ENCODE measurements at places on chromosomes 2 and 18. TPM values are rescaled to one million over a fixed set of nuclear protein-coding genes. Genes with fewer than 3 reads are reported as not detected.
A peak's percentile ranks its signal among the peaks of the same experiment; 100 is the strongest.

- peak overlapping the region; percentile 96 for H3K4me3 ChIP-seq
- peak overlapping the region; percentile 94 for H3K27ac ChIP-seq
- H3K4me1 ChIP-seq: peaks cover 73% of the 10 kb centered on the region
- peaks cover 11% of the 10 kb centered on the region for H3K27me3 ChIP-seq
- no peak for DNase-seq
Observed at GRCh38 chr2:42050703-42051542, 3.1 kb downstream of the PKDCC start.

DNA sequence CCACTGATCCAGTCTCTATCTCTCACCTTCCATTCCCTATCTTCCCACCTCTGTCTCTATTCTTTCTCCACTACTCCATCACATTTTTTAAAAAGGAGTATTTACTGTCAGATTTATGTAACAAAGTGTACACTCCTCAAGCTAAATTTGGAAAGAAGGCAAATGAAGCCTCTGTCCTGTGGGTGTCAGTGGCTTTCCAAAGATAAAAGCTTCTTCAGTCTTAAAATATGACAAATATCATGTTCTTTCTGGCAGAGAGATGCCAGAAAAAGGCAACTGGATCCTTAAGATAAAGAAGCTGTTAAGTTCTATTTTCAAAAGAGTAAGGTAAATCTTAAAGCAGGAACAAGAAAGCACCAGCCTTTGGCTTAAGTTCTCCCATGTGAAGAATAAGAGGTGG lies 7.1 kb downstream of the DUSP11 start:
- no peaks in the 10 kb centered on the region for H3K4me1 ChIP-seq
- H3K27ac ChIP-seq: no peak overlapping the region
- H3K27me3 ChIP-seq: no peaks in the 10 kb centered on the region
- no peak for DNase-seq
- H3K4me3 ChIP-seq: no peak overlapping the region
- H3K36me3 ChIP-seq: peaks cover 23% of the 10 kb centered on the region

DNA sequence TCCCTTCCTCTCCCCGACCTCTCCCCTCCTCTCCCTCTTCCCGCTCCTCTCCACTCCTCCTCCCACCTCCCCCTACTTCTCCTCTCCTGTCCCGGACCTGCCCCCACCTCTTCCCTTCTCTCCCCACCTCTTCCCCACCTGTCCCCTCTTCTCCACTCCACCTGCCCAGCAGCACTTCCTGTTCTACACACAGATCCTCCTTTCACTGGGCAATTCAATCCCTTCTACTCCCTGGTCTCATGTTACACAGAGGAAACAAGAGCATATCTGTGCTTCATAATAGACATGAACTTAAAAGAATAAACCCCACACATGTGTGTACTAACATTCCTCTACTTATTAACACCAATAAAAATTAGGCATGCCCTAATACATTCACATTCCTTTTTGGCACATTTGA lies 34.8 kb downstream of the TIMM21 start:
- no peak overlapping the region for H3K4me3 ChIP-seq
- no peak for DNase-seq
- no peaks in the 10 kb centered on the region for H3K36me3 ChIP-seq
- peaks cover 27% of the 10 kb centered on the region for H3K27me3 ChIP-seq
- no peaks in the 10 kb centered on the region for H3K4me1 ChIP-seq

- no peak overlapping the region for H3K27ac ChIP-seq
- H3K36me3 ChIP-seq: peaks cover 3% of the 10 kb centered on the region
- DNase-seq: no peak
- peaks cover 75% of the 10 kb centered on the region for H3K27me3 ChIP-seq
- peak overlapping the region; percentile 88 for H3K4me3 ChIP-seq
- H3K4me1 ChIP-seq: peaks cover 39% of the 10 kb centered on the region
Observed at GRCh38 chr2:236164925-236165841, 3.0 kb downstream of the GBX2 start.

DNA sequence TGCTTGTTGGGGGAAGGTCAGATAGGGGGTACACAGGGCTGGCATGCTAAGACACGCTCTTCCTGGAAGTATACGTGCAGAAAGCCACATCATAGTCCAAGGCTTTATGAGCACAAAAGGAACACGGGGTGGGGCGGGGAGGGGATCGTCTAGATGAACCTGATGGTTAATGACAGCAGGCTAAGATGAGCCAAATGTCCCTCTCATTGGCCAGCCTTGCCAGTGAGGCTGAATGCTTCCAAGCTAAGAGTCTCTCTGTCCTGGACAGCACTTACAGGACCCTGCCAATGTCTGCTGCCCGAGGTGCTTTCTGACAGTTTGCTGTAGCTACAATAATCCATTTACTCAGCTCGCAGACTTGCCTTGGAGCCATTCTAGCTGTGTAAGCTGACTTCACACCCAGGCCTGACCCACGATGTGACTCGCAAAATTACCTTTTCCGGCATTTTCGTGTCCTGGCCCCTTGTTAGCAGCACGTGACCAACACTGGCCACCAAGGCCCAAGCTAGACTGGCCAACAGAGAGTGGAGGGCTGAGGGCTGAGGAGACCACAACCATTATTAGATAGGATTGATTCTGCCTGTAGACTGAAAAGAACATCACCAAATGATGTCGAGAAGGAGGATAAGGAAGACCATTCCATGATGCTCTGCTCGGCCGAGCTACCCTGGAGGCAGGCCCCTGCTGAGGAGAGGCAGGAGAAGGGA lies 84.2 kb downstream of the MALT1 start:
- no peaks in the 10 kb centered on the region for H3K27me3 ChIP-seq
- no peak overlapping the region for H3K27ac ChIP-seq
- peaks cover 3% of the 10 kb centered on the region for H3K36me3 ChIP-seq
- H3K4me1 ChIP-seq: peaks cover 10% of the 10 kb centered on the region

GRCh38 chr18:73733806-73734314 lies 413.8 kb downstream of the FBXO15 start:
- no peak overlapping the region for H3K4me3 ChIP-seq
- DNase-seq: no peak
- H3K4me1 ChIP-seq: no peaks in the 10 kb centered on the region
- H3K36me3 ChIP-seq: peaks cover 4% of the 10 kb centered on the region
- H3K27ac ChIP-seq: no peak overlapping the region

DNA sequence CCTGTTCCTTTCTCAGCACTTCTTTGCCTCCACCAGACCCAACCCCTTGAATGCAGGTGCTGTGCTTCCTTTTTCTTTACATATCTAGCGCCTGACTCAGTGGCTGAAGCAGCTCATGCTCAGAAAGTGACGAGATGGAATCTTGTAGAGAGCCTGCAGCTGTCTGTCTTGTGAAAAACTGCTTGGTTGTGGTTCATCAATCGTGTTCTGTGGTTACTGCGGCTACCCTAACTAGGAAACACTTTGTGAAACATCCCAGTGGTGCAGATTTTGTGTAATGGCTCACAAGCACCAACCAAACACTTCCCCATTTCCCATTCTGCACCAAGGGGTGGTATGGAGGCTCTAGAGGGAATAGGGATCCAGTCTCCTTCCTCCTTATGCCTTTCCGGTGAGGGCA lies 307.2 kb upstream of the MMADHC start:
- H3K27me3 ChIP-seq: no peaks in the 10 kb centered on the region
- no peaks in the 10 kb centered on the region for H3K4me1 ChIP-seq
- no peaks in the 10 kb centered on the region for H3K36me3 ChIP-seq

DNA sequence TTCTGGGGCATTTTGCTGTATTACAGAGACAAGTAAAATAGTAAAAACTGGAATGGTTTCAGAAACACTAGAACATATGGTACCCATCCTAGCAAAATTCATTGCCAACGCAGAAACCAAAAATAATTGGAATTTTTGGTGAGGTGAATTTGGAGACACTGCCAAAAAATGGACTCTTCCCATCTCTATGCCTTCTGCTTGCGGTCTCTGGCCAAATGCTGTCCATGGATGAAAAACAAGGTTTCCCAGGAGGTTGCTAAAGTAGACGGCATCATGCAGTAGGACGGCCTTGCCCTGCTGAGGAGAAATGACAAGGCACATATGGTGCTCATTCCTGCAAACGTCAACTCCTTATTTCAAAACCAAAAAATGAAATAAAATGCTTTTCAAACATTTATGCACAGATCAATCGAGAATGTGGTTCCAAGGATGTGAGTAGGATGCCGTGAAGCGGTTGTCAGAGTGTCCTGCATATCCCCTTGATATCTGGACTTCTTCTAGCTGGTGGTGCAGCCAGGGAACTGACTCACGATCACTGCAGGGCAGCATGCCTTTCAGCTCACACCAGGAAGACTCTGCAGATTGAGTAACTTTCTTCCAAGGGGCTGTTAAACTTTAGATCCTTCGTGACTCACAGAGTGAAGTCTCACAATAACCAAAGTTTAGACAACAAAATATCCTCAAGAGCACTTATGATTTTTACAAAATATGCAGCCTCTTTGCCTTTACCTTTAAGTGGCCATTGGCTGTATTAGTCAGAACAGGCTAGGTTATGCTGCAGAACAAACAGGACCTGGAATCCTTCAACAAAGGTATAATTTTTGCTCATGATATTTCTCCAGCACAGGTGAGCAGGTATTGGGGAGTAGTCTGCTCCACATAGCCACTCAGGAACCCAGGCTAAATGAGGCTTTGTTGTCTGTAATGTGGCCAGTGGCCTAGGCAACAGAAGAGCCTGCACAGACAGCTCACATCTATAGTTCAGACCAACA lies 149.4 kb upstream of the NDUFV2 start:
- no peak overlapping the region for H3K27ac ChIP-seq
- H3K4me3 ChIP-seq: no peak overlapping the region
- H3K36me3 ChIP-seq: no peaks in the 10 kb centered on the region
- no peak for DNase-seq
- H3K4me1 ChIP-seq: peaks cover 21% of the 10 kb centered on the region

DNA sequence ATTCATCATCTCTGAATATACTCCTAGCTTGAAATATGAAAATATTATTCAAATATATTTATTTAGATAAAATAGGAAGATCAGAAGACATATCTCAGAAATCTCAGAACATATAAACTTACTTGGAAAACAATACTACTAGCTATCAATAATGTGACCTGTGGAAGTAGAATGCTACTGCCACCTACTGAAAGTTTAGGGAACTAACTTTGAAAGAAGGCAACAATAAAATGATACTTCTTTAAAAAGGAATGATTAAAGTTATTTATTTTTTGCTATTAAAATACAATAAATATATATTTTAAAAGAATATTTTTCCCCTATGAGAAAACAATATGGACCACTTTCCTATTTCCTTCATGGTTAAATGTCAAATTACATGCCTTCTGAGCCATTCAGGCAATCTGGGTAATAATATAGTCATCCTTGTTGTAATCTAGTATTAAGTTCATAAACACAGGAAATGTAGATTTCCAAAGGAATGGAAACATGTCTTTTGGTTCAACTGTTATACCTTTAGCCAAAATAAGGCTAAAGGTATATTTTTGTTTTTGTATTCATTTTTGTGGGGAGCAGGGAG lies 26.0 kb downstream of the ACADL start:
- no peak overlapping the region for H3K27ac ChIP-seq
- H3K36me3 ChIP-seq: no peaks in the 10 kb centered on the region
- DNase-seq: no peak
- no peak overlapping the region for H3K4me3 ChIP-seq
- no peaks in the 10 kb centered on the region for H3K4me1 ChIP-seq
- peaks cover 19% of the 10 kb centered on the region for H3K27me3 ChIP-seq

GRCh38 chr2:3241971-3242746 lies 135.5 kb downstream of the EIPR1 start:
- H3K27ac ChIP-seq: no peak overlapping the region
- no peaks in the 10 kb centered on the region for H3K4me1 ChIP-seq
- H3K27me3 ChIP-seq: no peaks in the 10 kb centered on the region
- H3K4me3 ChIP-seq: no peak overlapping the region
- H3K36me3 ChIP-seq: peaks cover 1% of the 10 kb centered on the region

- peak overlapping the region; percentile 64 for H3K27ac ChIP-seq
- DNase-seq: no peak
- no peaks in the 10 kb centered on the region for H3K27me3 ChIP-seq
- no peak overlapping the region for H3K4me3 ChIP-seq
Observed at GRCh38 chr2:152441961-152442360, 107.0 kb downstream of the FMNL2 start.

DNA sequence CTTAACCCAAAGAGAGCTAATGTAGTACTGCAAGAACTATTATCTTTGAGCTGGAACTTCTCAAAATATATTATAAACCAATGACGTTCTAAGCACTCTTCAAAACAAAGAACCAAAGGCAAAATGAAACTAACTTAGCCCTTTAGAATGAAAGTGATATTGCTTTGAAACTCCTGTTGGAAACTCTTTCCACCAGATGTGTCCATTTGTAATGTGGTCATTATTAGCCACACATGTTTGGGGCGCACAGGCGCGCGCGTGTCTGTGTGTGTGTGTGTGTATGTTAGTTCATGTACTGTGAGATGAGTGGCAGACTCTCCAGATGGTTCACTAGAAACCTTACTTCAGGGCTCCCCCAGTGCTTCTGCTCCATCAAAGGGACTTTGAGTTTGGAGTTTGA lies 323.4 kb downstream of the BCL11A start:
- DNase-seq: no peak
- no peak overlapping the region for H3K27ac ChIP-seq
- no peaks in the 10 kb centered on the region for H3K4me1 ChIP-seq
- no peaks in the 10 kb centered on the region for H3K27me3 ChIP-seq
- no peak overlapping the region for H3K4me3 ChIP-seq

DNA sequence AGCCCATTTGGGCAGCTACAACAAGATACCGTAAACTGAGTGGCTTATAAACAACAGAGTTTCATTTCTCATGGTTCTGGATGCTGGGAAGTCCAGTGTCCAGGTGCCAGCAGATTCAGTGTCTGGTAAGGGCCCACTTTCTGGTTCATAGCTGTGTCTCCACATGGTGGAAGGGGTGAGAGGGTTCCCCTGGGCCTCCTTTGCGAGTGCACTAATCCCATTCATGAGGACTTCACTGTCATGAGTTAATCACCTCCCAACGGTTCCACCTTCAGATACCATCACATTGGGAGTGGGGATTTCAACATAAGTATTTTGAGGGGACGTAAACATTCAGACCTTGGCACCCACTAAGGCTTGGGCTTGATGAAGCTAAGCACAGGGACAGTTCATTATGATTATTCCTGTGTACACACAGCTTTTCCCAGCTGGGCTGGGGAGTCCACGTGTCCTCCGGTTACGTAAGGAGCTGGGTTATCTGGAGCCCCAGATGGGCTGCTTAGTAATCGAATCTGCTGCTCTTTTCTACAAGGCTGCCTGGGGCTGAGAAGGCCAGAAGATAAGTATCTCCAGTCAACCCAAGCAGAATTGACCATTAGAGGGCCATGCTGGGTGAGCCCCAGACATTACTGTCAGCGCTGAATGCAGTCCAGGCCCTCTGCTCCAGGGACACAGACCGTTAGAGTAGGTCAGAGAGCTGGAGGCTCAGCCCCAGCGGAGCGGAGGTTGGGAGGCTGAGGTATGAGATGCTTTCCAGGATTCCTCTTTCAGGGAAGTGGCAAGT lies 42.7 kb downstream of the EPAS1 start:
- H3K4me3 ChIP-seq: no peak overlapping the region
- H3K4me1 ChIP-seq: peaks cover 21% of the 10 kb centered on the region
- peaks cover 6% of the 10 kb centered on the region for H3K27me3 ChIP-seq

FEV gene
- total RNA-seq: not detected

GNAL gene
- total RNA-seq: 20.4 TPM

ITGB6 gene
- total RNA-seq: not detected

HNMT gene
- total RNA-seq: 5.5 TPM

RNF138 gene
- total RNA-seq: 49.9 TPM

COL4A3 gene
- total RNA-seq: not detected

Measured in neural crest cell (in vitro differentiated cells).